ENCODE measurements at places on chromosomes 7 and 10.

GRCh38 chr10:19762026-19762425, 54.2 kb upstream of the PLXDC2 start:
- no peak for DNase-seq

DNA sequence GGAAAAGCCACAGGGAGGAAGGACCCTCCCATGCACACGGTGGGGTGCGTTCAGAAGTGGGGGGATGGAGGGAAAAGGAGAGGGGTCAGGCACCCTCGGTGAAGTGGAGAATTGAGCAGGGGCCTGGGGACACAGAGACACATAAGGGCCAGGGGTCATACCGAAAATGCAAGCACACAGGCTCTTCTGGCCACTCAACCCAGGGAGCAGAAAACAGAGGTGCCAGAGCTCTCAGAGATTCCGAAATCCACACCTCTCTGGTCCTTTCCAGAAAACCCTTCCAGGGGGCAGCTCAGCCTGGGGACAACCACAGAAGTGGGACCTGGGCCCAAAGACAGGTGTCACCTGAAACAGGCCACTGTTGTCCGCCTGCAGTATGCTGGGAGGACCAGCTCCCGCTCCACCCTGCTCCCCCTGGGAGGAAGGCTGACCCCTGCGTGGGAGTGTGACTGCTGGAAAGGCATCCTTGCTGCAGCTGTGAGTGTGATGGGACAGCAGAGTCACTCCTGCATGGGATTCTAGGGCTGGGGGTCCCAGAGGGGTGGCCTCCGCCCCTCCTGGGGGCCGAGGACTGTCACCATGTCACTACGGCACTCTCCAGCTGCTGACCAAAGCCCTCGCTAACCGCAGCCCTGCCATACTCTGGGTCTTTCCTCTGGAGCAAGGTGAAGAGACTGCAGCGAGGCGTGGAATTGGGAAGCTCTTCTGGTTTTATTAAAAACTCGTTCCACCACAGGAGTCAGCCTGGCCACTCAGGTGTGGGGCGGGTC, 63.1 kb downstream of the TMEM209 start:
- DNase-seq = no peak

- DNase-seq = no peak
Observed at GRCh38 chr10:129277084-129277483, 190.0 kb upstream of the MGMT start.

DNA sequence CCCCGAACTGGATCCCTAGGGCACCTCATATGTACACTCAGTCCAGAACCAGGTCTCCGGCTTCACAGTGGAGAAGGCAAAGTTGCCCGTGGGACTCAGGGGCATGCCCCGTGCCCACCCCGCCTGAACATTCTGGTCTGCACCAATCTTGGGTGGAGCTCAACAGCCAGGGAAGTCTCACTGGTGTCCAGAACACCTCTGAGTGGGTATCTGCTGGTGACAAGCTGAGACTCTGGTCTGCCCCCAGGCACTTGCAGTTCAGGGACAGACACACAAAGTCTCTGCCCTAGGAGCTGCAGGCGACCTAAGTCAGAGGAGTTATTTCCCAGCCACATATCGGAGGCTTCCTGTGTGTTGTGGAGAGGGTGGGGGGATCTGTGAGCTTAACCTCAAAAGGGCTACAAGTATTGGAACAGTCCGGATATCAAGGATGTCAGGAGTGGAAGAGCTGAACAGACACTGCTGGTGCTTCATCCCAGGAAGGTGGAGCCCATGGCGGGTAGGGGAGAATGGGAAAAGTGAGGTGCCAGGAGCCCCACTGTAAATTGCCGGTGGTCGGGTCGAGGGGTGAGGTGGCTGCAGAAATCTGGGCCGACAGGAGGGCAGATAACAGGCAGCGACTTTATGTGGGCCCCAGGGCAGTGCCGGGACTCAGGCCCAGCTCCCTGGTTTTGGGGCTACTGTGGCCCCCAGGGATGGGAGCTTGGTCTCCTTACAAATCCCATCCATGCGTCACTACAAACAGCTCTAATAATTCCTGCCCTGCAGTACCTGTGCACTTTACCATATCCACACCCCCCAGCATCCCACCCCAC, 8.6 kb upstream of the TLX1 start:
- no peak for DNase-seq

GRCh38 chr7:128200376-128200775, 40.7 kb upstream of the LEP start:
- DNase-seq = no peak

DNA sequence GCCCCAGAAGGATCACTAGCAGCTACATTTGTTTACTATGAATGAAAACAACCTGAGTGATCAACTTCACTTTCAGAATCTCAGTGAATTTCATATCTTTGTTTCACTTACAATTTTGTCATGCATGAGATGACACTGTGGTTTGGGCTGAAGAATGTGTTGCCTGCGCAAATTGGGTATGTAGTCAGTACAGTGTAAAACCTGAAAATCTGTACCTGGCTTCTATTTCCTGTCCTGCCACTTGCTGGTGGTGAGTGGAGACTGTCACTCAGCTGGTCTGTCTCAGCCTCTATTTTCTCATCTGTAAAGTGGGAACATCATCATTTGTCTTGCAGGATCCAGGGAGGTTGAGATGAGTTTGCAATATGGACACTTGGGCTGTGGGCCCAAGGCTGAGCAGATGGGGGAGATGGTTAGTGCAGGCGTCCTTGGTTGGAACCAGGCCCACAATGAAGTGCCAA, 118.0 kb downstream of the WDFY4 start:
- no peak for DNase-seq

DNA sequence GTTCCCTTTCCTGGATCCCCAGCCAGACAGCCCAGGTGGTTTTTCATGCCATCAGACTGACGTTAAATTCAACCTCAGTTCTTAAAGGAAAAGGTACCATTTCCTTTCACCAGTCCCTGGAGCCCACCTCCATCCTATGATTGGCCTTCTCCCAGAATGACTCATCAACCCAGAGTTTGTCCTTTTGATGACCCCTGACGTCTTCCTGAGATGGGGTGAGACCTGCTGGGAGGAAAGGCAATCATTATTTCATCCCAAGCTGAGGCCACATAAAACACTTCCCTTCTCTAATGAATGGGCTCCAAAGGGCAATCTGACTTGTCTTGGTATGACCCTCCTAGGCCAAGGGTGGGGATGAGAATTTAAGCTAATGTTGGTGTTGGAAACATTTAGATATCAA, 750.7 kb downstream of the SUGCT start:
- no peak for DNase-seq

- no peak for DNase-seq
Observed at GRCh38 chr7:101865455-101865854, 48.0 kb downstream of the CUX1 start.

DNA sequence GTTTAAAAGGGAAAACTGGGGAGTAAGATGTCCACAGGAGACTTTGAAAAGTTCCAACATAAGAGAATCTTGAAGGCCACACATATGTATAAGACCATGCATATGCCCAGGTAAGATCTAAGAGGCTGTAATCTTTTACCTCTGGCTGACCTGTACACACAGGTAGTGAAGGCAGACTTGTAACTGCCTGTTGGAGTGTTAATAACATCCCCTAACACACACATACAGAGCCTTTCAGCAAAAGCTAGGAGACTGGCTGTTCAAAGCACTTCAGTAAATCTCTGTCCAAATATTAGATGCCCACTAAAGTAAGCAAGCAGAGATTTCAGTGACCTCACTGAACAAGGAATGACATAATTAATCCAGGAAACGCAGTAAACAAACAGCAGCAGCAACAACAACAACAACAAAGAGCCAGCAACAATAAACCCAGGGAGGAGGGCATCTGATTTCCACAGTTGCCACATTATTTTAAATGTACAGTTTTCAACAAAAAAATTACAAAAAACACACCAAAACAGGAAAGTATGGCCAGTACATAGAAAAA, 15.0 kb downstream of the CYP51A1 start:
- DNase-seq = no peak

DNA sequence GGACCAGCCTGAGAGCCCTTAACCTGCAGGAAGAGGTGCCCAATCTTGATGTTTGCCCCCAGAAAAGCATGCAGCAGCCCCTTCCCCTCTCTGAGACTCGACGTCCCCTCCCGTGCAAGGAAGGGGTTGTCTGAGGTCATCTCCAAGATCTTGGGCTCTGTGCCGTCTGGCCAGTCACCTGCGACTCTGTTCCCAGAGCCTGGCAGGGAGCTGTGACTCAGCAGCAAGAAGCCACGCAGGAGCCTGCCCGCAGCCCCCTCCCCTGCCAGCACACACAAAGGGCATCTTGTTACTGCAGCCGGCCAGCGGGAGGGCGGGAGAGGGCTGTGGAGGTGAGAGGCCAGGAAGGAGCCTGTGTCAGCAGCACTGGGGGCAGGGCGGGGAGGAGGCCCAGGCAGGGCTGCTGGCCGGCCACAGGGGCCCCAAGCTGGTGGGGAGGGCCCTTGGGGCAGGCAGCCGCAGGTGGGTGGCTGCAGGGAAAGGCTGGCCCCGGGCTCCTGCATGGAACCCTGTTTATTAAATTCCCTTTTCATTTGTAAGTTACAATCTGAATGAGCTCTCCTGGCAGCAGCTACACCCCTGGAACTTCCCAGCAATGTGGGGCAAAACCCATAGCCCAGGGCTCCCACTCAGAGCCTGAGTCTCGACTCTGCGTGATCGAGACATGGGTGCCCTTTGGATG, 103.7 kb upstream of the ZMIZ1 start:
- no peak for DNase-seq

GRCh38 chr10:100773646-100774045, 28.3 kb downstream of the PAX2 start:
- DNase-seq = no peak

DNA sequence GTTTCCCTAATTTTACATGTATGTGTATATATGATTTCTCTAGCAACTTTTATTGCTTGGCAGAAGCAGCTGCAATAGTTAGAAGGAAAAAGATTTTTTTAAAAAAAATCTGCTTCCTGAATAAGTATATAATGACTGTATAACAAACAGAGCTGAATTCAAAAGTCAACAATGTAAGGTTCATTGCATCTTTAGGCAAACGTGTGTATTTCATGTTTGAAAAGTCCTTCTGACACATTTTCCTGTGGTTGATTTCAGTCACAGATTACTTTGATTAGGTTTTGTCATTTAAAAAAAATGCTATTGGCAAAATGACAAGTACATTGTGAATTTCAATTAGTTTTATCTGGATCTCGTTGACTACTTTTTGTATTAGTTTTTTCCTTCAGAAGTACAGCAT, 231.0 kb downstream of the CSTF2T start:
- no peak for DNase-seq

- no peak for DNase-seq
Observed at GRCh38 chr10:69742928-69743602, 58.6 kb upstream of the COL13A1 start.

DNA sequence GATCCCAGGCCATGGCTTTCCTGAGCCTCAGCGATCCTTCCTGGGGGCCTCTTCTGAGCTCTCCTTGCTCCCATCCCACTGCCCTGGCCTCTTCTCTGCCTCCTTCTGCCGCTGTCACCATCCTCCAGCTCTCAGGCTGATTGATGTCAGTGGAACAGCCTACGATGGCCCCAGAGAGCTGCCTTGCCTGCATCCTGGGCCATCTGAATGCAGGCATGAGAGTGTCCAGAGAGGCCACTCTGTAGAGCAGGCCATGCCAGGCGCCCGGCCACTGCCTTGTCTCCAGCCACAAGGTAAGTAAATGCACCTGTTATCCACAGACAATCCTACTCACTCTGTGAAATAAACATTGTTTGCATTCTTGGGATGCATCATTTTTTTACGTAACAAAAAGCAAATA, 171.4 kb upstream of the PPP2R2D start:
- DNase-seq = no peak

- DNase-seq = no peak
Observed at GRCh38 chr10:120643351-120643750, 186.3 kb downstream of the PLPP4 start.

DNA sequence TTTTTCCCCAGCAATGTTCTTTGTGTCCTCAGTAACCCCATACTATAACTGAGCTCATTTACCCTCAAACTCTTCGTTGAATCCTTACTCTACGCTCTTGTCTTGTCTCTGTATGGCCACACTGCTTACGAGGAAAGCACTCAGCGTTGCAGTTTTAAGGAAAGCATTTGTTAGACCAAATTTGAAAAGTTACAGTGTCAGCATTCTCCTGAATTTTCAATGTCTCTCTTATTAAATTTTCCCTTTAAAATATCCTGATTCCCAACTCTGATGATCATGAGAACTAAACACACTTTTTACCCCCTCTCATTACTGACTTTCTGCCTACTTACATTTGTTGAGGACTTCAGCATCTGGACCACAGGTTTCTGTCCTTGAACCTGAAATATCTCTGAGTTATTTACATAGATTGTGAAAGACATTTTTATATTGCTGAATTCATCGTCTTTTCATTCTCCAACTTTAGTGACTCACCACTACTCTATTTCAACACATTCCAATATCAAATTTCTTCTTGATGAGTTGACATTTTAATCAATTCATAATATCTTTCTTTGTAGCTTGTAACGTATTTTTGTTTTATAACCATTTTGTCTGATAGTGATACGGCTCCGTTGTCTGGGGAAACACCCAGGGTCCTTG, 19.8 kb upstream of the VWDE start:
- no peak for DNase-seq

DNA sequence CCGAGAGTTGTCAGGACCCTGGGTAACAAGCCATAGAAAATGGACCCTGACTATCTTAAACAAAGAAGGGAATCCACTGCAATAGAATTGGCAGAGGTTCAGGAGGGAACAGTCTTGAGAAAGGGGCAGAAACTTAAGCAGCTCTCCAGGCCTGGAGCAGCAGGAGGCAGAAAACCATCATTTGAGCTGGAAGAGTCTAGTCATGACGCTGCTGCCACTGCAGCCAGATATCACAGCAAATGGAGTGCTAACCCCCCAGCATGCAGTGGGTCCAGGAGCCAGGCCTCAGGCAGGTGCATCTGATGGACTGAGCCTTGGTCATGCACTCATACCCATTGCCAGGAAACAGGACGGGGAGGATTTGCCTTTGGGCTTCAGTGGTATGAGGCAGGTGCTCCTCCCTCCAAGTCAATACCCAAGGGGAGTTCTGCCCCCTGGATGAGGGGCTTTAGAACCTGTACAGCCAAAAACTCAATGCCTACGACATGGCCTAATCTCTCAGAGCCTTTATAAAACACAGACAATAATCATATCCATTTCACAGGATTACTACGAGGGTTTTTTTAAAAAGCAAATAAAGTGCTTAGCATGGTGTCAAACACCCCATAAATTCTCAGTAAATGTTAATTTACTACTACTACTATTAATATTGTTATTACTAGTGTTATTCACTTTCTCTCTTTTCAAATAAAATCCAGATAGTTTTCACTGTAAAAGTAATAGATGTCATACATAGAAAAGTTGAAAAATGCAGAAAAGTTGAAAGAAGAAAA, 30.7 kb downstream of the DUSP5 start:
- DNase-seq = no peak

- DNase-seq = no peak
Observed at GRCh38 chr10:100858261-100858660, 54.5 kb upstream of the SLF2 start.
